ENCODE measurements at places on chromosomes 2 and 18.

DNA sequence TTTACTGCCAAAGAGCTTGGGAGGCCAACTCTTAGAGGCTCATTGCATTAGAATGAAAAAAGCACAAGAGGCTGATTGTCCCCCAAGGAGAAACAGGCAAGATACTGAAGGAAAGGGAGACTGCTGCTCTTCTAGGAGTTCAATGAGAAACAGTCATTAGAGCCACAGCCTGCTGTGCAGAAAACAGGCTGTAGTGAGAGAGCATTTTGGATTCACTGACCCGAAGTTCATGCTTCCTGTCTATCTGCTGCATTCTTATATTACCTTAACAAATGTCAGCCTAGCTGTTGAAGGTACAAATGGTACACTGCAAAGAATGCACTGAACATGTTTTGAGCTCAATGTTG is 423.3 kb downstream of the SETBP1 start:
- no peak for DNase-seq

DNA sequence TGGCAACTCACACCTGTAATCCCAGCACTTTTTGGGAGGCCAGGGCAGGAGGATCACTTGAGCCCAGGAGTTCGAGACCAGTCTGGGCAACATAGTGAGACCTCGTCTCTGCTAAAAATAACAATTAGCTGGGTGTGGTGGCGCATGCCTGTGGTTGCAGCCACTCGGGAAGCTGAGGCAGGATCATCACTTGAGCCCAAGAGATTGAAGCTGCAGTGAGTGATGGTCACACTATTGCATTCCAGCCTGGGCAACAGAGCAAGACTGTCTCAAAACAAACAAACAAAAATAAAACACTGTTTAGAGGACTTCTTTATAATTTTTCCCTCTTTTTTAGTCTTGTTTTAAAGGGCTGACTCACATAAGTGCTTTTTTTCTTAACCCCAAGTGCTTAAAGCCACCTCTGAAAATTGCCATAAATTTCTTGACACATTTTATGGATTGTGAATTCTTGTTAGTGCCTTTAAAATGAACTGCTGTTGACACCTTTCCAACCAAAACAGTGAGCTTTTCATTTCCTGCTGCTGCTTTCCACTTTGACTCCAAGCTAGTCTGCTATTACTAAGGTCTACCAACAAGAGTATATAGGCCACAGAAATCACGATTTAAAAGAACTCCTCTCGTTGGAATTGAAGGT is 41.7 kb downstream of the CYP20A1 start:
- no peak for DNase-seq

DNA sequence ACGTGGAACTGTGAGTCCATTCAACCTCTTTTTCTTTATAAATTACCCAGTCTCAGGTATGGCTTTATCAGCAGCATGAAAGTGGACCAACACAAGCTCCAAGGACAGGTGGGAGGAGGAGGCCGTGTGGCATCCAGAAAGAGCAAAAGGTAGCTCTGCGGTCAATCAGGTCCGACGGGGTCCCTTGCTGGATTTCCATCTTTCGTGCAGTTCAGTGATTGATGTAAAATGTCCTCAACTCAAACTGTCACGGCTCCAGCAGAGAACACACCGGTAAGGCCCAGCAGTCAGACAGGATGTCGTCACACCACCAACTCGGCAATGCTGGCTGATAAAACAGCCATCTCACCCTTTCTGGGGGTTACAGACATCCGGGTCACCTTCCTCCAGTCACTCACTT is 123.3 kb downstream of the PXDN start:
- DNase-seq: no peak

DNA sequence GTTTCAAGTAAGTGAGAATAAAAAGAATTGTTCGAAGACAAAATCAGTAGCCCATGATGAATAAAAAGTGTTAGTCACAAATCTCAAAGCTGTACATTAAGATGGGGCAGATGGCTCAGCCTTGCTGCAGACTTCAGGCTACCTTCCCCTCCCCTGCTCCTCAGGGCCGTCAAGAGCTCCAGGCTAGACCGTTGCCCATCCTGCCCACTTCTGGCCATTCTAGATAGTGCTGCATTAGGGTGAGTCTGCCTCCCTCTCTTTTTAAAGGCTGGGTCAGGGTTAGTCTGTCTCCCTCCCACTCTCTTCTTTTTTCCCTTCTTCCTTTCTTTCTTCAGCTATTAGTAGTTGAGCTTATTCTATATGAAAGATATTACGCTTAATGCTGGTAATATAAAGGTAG is 86.0 kb downstream of the MAPRE2 start:
- DNase-seq: no peak

GRCh38 chr2:240146141-240146561 is 5.7 kb upstream of the OTOS start:
- DNase-seq: no peak

GRCh38 chr2:9310377-9310776 is 103.8 kb downstream of the ASAP2 start:
- no peak for DNase-seq
